ENCODE measurements at places on chromosomes 2 and 18.

GRCh38 chr2:42203792-42204191 is 34.6 kb downstream of the EML4 start:
- no peak for DNase-seq

- DNase-seq, result no peak
These were observed 61.2 kb downstream of the BOD1L2 start for GRCh38 chr18:57208047-57208446.

DNA sequence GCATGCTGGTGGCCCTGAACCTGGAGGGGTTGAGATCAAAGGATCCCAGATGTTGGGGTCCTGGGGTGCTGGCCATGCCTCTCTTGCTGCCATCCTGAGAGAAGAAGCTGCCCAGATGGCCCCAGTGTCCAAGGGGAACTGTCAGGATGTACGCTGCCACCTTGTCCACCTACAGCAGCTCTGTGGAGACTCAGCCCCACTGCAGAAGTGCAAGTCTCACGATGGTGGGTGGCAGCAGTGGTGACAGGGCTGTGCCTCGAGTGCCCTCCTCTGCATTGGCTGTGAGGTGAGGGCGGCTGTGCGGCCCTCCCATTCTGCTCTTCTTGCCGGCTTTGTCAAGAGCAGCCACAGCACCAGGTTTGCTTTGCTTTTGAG is 24.7 kb downstream of the ODC1 start:
- DNase-seq, result no peak

DNA sequence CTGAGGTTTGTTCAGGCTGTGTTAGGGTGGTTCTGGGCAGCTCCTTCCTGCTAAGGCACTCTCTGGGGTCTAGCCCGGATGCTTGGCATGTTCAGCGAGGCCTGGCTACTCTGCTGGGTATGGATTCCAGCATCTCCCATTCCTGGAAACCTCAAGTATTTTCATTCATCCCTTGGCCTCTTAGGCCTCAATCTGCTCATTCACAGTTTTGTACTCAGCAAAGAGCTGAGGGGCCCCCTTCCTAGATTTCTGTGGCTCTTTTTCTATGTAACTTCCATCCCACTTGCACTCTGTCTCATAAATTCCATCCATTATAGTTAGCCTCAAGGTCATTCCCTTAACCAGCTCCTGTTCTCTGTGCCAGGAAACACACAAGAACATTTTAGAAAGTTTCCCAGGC is 798.8 kb upstream of the HS6ST1 start:
- no peak for DNase-seq

DNA sequence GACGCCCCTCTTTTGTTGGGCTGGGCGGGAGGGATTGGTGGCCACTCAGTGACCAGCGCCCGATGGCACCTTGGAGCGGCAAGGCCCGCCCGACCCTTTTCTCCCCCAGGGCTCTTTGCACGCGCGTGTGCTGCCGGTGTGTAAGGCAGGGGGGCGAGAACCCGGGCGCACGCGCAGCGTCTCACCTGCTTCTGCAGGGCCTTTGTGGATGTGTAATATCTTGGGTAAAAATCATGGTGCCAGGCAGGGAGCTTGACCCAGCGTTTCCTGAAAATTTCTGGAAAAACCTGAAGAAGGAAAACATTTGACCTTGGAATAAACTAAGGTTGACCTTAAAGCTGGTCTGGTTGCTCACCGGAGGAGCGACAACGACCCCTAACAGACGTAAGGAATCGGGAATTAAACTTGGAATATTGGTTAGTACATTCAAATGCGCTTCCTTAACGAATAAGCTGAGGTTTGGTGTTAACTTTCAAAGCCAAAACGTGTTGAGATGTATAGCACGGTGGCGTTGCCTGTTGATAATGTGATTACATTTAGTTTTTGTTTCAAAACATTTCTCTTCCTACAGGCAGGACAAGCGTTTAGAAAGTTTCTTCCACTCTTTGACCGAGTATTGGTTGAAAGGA is 438 bp downstream of the HSPE1 start:
- peak; percentile 32 for DNase-seq

- DNase-seq, result no peak
These were observed 7.6 kb upstream of the BMP10 start for GRCh38 chr2:68878753-68879152.

DNA sequence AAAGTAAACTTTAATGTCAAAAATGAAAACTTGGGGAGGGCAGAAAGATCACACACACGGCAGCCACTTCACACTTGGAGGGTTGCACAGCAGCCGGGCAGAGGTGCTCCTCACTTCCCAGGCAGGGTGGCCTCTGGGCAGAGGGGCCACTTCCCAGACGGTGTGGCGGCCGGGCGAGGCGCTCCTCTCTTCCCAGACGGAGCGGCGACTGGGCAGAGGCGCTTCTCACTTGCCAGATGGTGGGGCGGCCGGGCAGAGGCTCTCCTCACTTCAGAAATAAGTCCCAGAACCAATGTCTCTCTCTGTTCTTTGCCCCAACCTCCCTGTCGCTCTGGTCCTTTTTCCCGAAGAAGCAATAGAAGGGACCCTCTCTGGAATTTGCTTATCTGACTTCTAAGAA is 65.7 kb upstream of the LRPPRC start:
- DNase-seq, result no peak

DNA sequence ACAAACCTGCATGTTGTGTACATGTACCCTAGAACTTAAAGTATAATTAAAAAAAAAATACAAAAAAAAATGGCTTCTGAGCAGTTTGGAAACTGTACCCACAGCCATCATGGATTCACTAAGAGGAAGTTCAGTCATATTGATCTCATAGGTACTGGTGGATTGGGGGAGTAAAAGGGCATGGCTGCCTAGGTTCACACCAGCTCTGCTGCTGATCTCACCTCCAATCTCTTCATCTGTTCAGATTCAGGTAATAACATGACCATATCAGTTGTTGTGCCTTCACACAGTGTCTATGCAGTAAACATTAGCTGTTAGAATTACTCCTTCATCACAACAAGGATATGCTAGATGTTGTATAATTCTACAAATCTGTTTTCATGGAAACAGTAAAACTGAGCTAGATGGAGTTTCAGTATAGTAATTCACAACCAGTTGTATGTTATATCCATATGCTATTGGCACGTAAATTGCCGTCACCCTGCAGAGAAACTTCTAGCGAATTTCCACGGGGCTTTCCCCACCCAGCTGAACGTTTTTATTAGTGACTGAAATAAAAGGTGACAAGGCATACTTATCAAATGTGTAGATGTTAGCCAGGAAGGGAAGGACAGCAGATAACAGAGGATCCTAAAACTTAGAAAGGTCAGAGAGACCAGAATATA is 59.3 kb upstream of the ITM2C start:
- no peak for DNase-seq

- no peak for DNase-seq
These were observed 1832.9 kb upstream of the LRRTM1 start for GRCh38 chr2:82137441-82137840.

DNA sequence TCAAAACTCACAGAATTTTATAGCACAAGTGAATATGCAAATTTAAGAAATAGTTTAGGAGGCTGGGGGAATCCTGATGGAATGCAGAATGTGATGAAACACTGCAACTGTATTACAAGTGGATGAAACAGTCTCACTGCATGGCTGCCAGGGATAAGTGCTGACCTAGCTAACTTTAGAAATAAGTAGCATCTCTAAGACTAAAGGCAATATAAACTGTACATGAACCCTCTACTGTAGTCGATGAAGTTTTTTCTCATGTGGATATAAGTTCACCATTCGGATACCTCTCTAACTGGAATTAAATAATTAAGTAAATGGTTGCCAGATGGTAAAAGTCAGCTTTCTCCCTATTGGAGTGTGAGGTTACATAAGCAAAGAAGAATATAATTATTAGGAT is 777.8 kb upstream of the RAB6C start:
- no peak for DNase-seq

DNA sequence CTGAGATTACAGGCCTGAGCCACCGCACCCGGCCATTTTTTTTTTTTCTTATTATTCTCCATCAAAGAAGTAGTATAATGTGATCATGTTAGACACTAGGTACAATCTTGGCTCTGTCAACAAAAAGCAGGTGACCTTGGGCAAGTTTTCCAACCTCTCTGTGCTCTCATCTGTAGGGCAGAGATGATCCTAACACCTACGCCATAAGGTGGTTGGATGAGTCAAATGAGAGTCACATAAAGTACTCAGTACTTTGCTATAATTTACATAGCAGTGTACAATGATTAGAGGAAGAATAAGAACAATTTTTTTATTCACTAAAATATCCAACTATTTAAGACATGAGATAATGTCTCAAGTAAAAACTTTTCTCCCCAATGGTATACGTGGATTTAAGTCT is 128.6 kb downstream of the TGIF1 start:
- no peak for DNase-seq

- no peak for DNase-seq
These were observed 59.5 kb downstream of the ABCG8 start for GRCh38 chr2:43898134-43898837.

GRCh38 chr2:144771348-144771747 is 251.4 kb upstream of the ZEB2 start:
- no peak for DNase-seq

GRCh38 chr2:208638059-208638458 is 231.5 kb downstream of the PTH2R start:
- DNase-seq, result no peak

GRCh38 chr18:47931718-47932103 is 1.3 kb upstream of the SMAD2 start:
- DNase-seq, result no peak

DNA sequence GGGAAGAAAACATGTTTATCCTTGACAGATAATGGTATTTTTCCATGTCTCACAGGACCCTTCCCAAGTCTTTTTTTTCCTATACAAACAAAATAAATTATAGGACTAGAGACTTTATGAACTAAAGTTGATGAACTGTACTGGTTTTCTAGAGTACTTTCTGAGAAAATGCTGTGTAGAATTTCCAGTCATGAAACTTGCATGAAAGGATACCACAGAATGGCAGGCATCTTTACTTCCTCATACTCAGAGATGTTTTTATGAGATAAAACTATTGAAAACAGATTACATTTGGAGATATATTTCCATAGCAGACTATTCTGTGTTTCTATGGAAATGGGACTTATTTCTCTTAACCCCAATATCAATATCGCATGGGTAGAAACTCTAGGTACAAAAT is 403.5 kb downstream of the PARD3B start:
- peak; percentile 79 for DNase-seq

GRCh38 chr18:58670404-58671110 is 708 bp upstream of the MALT1 start:
- no peak for DNase-seq

GRCh38 chr18:46734981-46735380 is 21.9 kb downstream of the ST8SIA5 start:
- no peak for DNase-seq

GRCh38 chr2:116718451-116718850 is 1096.0 kb upstream of the DDX18 start:
- DNase-seq, result no peak

- no peak for DNase-seq
These were observed 31.2 kb downstream of the SCN9A start for GRCh38 chr2:166344286-166345113.

DNA sequence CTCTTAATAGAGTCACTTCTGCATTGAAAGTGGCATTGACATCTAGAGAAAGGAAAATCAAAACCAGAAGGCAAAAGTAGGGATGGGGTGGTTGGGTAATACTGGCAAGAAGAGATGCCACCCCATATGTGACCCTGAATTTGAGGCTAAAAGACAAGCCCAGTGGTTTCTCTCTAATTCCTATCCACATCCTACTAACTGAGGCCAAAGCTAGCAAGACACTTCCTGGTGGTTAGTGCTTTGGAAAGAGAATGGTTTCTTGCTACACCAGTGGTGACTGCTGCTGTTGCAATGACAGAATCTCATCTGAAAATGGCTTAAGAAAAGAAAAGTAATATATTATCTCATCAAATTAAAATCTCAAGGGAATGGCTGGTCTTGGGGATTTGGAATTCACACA is 640.6 kb downstream of the EPHA4 start:
- DNase-seq, result no peak

DNA sequence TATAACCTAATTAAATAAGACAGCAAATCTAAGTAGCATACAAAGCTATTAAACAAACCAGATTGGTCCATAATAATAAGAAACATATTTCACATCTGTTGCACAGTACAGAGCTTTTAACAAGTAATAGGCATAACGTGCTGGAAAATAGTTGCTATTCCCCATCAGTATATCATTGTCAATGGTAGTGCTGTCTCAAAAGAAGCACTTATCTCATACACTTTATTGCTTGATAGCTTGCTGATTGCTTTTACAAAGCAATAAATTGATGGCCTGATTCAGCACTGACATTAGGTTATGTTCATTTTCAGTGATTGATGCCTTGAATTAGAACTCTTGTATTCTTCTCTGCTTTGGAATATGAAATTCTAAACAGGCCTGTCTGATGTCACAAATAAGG is 641.7 kb downstream of the CBLN2 start:
- no peak for DNase-seq

GRCh38 chr2:172928756-172929155 is 146.9 kb upstream of the MAP3K20 start:
- no peak for DNase-seq

DNA sequence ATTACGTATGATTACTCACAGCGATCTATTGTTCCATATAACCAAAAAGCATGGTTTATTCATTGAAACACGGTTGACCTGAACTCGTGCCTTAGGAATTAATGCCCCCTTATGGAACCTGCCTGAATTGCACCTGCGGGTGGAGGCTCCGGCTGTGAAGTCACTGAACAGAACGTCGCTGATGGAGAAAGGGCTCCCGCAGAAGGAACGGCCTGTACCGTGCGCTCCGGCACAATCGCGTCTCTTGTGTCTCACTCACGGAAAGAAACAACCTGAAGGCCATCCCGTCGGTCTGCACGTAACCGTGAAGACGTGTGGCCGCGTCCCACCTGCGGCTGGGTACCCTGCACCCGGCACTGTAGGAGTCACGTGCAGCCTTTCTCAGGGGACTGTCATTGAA is 133.1 kb downstream of the NFATC1 start:
- peak; percentile 75 for DNase-seq

- no peak for DNase-seq
These were observed 27.5 kb downstream of the TFCP2L1 start for GRCh38 chr2:121257480-121257840.

DNA sequence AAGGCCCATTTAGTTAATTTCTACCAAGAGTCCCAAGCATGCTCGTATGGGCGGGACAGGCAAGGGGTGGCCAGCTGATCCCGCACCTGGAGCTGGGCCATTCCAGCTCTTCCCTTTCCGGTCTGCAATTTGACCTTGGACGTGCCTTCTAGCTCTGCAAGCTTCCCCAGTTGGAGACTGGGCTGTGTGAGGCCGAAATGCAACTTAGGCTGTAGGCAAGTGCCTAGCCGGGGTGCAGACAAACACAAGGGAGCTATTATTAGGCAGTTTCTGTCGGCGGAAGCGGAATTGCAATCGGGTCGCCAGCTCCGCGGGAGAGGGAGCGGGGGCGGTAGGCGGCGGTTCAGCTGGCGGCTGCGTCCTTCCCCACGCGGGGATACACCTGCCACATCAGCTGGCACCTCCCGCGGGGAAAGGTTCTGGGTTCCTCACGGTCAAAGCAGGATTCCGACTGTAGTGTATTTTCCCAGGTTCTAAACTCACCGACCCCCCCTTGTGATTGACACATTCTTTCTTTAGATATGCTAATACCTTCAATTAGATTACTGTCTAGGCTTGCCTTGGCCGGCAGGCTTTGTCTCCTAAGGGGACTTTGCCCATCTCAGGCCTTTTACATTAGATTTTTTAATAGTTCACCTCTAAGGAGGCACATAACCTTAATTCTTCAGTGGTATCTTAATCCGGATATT is 17.1 kb upstream of the ZNF532 start:
- DNase-seq, result no peak
